ENCODE measurements at places on chromosomes 12 and 14.

DNA sequence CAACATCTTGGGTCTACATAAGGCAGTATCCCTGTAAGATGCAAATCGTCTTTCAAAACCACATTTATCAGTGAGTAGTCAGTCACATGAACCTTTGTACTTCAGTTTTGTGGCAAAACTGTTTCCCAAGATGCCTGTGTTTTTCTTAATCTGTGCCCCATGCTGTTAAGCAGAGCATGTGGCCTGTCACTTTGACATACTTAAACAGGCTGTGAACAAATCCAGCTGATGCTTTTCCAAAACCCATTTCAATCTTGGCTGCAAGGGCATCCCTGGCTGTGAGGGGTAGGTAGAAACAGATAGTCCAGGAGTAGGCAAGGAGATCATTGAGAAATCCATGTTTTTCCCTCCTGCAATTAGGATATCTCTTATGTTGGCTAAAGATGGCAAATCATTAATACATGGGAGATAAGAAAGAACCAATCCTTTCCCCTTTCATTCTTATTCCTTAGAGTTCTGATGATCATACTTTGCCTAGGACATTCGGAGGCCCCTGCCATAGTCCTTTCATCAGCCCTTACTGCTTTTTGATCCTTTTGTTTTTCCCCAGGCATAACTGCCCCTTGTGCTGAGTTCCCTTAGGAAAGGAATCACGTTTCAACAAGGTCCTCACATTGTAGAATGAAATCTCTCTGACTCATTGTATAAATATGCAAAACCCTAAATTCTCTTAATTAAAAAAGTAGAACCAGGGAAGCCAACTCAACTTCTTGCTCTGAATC lies 121.1 kb upstream of the EEA1 start:
- no peak for DNase-seq

GRCh38 chr12:9851050-9851449 lies 18.1 kb downstream of the CLEC2B start:
- DNase-seq, result no peak

GRCh38 chr12:17802657-17803641 lies 287.0 kb downstream of the RERGL start:
- no peak for DNase-seq

DNA sequence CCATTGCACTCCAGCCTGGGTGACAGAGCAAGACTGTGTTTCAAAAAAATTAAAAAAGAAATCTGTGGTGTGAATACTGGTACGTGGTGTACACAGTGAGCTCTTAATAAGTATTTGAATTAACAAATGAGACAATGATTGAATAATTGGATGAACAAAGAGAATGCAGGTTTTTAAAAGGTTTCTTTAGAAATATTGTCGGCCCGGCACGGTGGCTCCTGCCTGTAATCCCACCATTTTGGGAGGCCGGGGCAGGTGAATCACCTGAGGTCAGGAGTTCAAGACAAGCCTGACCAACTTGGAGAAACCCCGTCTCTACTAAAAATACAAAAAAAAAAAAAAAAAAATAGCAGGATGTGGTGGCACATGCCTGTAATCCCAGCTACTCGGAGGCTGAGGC lies 6.6 kb downstream of the HIF1A start:
- DNase-seq, result no peak

- no peak for DNase-seq
Measured at GRCh38 chr12:34033628-34034296, 11.5 kb downstream of the ALG10 start.

All from activated CD4-positive, alpha-beta T cell treated with anti-CD3 and anti-CD28 coated beads for 1 hour (primary cell).